ENCODE measurements at places on chromosomes 11 and 22.

DNA sequence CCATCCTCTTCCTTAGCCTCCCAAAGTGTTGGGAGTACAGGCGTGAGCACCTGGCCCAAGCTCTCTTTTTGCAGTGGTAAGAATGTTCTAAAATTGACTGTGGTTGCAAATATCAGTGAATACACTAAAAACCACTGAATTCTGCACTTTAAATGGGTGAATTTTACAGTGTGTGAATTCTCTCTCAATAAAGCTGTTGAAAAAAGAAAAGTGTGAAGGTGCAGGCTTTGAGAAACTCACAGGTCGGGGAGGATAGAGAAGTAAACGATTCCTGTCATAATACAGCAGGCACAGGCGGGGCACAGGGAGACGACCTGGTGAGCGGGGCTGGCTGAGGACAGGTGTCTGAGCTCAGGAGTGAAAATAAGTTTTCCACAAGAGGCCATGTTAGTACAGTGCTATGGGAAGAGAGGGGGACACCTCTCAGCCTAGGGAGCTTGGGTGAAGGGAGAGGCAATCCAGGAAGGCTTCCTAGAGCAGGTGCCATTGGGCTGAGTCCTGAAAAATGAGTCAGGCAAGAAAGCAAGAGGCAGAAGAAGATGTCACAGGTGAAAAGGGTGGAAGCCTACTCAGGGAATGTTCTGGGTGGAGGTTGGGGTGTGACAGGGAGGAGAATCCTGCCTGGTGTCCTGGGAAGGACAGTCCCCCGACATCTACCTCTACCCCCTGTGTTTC lies 26.1 kb downstream of the LIF start:
- no peak for DNase-seq

GRCh38 chr11:82733444-82734119 lies at the start of gene FAM181B:
Gene FAM181B (minus strand): TSS chr11:82733864. CDS start chr11:82733729, 135 bp downstream.
- peak; percentile 15 for DNase-seq

- no peak for DNase-seq
These were observed 5.2 kb upstream of the BID start for GRCh38 chr22:17779286-17780115.

DNA sequence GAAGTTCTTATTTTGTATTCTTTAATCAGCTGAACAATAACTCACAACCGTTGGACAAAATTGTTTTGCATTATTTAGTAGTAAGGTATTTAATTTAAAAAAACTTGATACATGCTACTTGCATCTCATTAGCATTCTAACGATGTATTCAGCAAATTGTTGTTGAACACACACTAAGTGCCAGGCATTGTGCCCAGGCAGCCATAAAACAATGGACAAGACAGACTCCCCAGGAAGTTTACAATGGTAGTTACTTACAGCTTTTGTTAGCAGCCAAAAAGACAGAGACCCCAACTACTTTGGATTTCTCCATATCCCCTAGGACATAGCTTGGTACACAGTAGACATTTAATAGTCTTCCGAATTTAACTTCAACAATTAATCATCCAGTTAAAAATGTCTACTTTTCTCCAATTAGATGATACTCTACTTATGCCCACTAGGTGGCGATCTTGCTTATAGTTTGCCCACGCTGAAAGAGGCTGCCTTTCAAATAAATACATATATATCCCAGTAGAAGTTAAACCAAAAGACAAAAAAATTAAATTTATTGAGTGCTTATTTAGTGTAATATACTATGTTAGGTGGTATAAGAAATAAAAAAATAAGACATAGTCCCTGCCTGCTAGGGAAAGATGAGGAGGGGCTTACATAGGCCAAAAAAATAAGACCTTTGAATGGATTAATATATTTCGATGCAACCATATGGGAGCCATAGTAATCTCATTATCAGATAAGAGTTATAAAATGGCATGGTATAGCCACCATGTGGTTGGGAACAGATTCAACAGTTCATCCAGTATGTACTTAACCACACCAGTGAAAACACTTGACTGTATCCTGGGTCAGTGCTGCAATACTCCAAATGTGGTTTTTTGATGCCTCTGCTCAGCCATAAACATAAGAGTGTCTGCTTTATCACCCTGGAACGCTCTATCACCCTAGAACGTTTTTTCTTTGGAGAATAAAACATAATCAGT lies 2.0 kb upstream of the FJX1 start:
- peak; percentile 46 for DNase-seq

DNA sequence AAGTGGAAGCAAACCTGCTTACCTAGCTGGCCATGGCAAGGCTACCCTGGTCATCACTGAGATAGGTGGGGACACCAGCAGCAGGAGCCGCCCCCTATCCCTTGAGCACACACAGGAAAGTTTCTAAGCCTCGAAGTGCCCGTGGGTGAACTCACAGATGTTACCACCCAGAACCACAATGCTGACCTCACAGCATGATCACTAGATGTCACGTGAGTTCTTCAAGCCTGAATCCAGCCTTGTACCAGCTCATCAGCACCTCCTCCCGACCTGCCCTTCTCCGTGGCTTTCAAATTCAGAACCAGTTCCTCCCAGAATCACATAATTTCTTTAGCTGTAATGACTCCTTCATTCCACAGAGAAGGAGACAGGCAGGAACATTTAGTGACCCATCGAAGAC lies 24.7 kb upstream of the TIMP3 start:
- no peak for DNase-seq

- DNase-seq: no peak
These were observed 15.4 kb upstream of the MPPED1 start for GRCh38 chr22:43396321-43396933.

- DNase-seq: peak; percentile 61
These were observed 5.4 kb downstream of the TMEM123 start for GRCh38 chr11:102447193-102447592.

DNA sequence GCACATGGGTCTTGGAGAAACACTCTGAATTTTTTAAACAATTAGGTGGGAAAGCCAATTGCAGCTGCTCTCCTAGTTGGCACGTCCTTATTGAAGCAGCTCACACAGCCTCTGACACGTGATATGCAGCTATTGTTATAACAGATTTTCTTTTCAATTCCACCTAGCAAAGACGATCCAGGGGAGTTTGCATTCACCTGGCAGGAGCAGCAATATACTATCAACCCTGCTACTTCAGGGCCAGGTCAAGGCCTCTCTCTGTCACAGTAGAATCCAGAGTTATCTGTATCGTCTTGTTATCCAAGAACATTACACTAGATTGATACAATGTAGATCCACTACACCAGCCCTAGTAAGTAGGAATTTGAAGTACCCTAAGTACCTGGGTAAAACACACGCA lies 8.3 kb downstream of the KRTAP5-11 start:
- DNase-seq: no peak

DNA sequence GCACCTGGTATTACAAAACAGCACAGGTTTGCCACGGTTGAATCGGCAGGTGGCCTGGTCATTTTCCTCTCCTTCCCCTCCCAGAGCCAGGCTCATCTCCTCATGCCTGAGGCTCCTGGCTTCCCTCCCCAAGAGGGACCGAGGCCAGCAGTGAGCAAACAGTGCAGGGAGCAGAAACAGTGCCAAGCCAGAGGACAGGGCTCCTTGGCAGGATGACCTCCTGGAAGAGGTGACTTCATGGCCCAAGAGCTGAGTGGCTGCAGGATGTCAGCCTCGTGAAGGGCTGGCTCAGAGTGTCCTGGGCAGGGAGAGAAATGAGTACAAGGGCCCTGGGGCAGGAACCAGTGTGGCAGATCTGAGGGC lies 22.8 kb upstream of the PPFIA1 start:
- DNase-seq: no peak

- no peak for DNase-seq
These were observed 8.4 kb downstream of the TSPAN4 start for GRCh38 chr11:850775-851763.

DNA sequence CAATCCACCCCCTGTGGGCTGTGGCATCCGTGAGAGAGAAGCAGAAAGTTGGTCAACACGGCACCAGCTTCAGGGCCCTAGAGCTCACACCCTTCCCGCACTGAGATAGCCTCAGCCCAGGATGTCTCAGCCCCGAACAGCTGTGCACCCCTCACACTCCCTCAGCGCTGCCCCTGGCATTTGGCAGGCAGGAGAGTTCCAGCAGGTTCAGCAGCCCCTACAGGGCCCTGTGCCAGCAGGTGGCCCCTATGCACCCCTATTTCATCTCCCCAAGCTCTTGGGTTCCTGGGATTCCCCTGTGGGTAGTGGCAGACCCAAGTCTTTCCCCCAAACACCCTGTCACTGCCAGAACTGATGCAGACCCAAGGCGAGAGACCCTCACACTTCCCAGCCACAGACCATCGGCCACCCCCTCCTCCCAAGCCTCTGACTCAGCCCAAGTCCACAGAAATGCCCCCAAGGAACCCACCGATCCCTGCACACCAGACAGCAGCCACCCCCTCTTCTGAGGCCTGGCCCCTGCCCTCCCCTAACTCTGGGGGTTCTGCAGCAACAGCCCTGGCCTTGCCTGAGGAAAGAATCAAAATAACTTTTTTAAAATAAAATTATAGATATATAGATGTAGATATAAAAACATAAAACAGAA lies 183.6 kb downstream of the IGLL1 start:
- no peak for DNase-seq

DNA sequence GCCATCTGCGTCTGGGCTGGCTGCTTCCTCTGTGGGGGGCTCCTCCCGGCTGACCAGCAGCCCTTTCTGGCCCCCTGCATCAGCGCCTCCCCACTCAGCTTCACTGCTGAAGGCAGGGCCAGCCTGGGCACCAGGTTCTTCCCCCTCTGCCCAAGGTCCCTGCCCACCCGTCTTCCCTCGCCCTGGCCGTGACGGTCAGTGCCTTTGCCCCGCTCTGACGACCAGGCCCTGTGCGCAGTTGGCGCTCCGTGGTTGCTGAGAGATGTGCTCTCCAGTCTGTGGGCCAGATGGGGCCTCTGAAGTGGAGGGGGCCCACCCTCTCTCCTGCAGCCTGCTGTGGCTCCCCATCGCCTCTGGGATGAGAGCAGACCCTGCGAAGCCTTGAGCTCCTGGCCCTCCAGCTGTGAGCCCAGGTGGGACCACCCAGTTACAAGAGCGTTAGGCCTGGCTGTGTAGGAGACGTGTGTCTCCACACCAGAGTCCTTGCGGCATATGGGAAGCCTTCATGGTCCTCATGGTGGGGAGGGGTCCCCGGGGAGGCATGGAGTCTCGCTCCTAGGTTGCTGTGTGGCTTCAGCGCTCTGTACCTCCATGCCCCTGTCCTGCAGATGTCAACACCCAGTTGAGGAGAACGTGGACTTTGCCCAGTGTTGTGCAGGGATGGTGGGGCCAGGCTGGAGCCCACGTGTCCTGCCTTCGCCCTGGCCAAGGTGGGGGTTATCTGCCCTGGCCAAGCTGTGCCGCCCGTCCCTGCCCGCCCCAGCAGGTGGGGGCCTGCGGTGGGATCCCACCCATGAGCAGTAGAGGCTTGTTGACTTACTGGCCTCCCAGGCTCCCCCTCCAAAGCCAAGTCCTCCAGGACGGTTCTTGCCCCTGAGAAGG lies 14.2 kb downstream of the LRP5 start:
- DNase-seq: no peak

DNA sequence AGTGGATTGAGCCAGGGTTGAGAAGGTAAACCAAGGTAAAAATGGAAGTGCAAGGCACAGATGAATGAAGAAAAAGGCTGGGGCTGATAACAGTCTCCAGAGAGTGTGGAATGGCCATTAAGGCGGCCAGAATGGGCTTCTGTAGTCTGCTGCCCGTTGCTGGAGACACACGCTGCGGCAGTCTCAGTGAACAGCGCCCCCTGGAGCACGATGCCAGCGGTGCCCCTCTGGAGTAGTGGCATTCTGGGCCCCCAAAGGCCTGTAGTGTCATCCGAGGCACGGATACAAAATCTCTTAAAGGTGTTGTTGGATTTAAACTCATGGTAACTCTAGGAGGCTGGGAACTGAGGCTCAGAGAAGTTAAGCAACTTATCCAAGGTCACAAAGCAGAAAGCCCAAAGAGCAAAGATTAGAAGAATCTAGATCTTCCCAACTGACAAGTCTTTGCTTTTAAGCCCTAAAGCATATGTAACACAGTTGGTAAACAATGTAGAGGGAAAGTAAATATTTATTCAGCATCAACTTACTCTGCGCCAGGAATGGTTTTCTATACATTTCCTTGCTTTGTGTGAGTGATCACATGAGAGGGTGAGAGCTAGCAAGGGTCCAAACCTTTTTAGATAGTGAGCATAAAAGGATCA lies 18.2 kb downstream of the KCNJ1 start:
- DNase-seq: peak; percentile 71

DNA sequence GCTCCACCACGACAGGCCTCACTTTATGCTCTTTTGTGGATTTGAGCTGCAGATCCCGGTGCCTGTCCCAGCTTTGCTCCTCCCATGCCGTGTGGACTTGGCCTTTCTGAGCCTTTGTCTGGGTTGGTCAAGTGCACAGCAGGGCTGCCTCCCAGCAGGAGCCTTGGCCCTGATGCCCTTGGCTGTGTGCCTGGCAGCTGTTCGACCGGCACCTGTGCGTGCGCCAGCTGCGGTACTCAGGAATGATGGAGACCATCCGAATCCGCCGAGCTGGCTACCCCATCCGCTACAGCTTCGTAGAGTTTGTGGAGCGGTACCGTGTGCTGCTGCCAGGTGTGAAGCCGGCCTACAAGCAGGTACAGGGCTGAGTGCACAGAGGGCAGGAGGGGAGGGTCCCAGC lies 46.5 kb downstream of the MYO7A start:
- DNase-seq: no peak

DNA sequence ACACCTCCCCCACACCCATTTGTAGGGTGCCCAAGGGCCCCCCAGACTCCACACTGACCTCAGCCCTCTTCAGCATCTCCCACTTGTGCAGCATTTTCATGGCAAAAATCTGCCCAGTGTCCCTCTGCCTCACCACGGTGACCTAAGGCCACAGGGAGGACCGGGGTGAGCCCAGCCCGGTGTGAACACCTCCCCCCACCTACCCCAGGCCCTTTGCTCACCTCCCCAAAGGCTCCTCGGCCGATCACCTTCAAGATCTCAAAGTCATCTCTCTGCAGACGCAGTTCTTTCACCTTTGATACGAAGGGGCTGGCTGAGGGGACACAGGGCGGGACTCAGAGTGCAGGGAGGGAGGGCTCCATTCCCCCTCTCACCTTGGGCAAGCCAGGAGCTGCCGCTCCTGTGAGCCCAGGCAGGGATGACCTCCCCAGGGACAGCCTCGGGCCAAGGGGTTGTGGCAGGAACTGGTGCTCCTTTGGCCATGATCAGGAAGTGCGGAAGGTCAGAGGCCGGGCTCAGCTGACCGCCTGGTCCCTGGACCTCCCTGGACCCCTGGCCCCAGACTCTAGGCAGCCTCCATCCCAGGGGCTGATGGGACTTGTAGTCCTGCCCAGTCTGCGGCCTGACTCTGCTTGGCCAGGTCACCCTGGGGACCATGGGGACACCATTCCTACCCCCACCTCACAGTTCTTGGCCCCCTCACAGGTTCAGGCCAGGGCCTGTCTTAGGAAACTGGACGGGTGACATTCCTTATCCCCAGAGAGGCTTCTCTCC lies 2.7 kb downstream of the CDC42BPG start:
- DNase-seq: no peak

GRCh38 chr11:76662656-76663485 lies 7.7 kb downstream of the LRRC32 start:
- no peak for DNase-seq

DNA sequence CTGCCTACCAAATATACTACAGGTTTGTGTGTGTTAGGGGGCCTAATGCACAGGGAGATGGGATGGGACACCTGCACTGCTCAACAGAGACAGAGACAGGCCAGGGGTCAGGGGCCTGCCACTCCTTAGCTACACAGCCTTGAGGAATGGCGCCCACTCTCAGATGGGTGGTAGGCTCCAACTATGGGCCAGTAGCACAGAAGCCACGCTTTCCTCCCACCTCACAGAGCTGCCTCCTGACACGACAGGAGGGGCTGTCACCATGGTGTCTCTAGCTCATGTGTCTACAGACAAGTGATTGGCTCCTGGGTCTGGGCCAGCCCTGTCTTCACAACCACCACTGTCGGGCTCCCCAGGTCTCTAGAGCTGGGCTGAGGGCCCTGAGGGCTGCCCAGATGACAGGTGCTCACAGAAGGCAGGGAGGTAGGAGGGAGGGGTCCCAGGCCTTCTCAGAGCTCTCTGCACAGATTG lies 81.8 kb downstream of the DGCR2 start:
- DNase-seq: no peak
